ENCODE measurements at places on chromosomes 3 and 15.
A peak's percentile ranks its signal among the peaks of the same experiment; 100 is the strongest.

DNA sequence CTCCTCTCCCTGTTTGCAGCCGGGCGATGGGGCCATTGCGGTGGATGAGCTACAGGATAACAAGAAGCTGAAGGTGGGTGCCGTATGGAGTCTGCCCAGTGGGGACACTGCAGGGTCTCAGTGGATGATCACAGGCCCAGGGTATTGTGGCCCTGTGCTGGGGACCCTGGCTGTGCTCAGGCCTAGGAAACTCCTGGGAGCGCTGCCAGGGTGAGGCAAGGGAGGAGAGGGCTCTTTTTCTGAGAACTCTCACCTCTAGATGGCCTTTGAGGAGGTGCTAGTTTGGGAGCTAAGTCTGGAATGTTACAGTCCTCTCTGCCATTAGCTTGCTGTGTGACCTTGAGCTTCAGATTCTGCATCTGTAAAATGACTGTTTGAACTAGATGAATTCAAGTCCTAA, 16.4 kb downstream of the SLC24A1 start:
- DNase-seq, result no peak

DNA sequence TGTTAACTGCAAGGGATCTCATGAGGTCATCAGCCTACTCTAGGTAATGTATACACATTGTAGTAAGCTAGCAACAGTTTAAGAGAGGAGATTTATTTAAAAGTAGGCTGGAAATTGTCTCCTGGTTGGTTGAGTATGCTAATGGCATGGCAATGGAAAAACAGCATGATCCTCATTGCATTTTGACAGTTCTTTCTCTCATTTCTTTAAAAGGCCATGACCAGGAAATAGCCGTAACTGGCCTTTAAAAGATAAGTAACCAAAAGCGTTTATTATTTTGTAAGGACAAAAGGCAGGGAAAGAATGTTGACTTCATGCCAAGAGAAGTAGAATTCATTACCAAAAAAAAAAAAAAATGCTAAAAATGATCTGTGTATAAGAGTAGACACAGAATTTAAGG, 310.3 kb downstream of the FGF12 start:
- DNase-seq, result no peak

- no peak for DNase-seq
Observed at GRCh38 chr15:92656089-92656488, 514 bp upstream of the FAM174B start.

DNA sequence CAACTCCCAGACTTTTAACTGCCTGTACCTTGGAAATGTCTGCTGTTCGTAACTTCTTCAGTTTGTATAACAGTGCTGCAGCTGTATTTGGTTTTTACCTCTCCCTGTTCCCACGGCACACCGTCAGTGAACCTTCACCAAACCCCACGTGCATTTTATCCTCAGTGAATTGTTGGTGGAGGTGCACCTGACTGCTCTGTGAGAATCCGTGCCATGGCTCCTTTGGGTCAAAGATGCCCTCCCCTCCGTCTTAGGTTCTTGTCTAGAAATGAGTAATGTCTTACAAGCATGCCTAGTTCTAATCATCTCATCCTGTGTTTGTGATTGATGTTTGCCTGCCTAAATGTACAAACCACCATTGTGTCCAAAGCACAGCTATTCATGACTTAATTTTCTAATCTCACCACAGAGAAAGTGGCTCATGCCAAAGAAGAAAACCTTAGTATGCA, 28.2 kb downstream of the TPM1 start:
- no peak for DNase-seq

DNA sequence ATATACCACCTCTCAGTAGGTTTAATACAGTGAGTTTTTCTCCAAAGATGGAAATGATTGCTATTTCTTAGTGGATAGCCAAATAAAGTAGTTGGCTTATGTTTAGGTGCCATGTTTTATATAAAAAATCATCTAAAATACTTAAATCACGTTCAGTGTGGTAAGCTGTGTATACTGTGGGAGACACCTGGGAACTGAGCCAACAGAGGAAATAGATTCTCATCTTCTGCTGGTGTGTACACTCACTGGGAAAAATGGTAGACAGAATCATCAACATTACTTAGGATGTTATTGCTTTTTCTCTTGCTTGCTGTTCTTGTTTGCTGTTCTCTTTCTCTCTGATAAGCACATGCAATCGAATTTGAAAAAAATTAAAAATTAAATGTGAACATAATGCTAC, 112.6 kb upstream of the MB21D2 start:
- DNase-seq, result no peak

DNA sequence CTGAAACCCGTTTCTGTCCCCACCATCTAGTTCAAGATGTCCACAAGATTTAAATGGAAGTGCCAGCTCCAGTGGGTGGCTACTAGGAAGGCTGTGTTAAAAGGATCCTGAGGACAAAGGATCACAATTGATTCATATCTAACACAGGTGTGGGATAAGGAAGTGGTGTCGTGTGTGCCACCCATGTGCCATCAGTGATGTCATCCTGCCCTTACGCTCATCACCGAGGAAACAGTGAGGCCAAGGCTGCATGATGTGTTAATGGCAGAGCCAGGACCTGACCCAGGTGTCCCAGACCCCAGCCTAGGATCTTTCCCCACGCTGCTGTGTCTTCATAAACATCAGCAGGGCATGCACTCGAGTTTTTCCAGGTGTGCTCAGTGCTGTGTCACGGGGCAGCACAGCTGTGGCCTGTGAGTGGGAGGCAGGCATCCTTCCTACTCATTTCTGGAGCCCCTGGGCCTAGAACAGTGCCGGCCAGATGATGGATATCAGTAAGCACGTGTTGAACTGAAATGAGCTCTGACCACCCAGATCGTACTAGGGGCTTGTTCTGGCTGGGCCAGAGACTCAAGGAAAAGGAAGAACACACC, 10.6 kb upstream of the TGM5 start:
- DNase-seq, result no peak

GRCh38 chr15:62287066-62287857, 122.2 kb upstream of the C2CD4B start:
- DNase-seq, result no peak

DNA sequence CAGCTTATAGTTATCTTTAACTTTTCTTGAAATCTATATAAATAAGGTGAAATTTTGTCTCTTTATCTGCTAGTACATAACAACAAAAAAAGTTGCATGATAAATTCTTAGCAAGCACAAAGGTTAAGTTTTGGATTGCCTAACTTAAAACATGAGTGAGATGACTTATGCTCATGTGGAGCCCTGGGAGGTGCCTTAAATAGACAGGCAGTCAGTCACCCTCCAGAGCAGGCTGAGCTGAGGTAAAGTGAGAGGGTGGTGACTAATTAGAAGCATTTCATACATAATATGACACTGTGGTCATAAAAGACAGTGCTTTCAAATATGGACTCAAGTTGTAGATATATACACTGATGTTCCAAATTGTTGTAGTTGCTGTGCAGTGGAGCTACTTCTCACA, 14.6 kb upstream of the MME start:
- DNase-seq, result no peak

DNA sequence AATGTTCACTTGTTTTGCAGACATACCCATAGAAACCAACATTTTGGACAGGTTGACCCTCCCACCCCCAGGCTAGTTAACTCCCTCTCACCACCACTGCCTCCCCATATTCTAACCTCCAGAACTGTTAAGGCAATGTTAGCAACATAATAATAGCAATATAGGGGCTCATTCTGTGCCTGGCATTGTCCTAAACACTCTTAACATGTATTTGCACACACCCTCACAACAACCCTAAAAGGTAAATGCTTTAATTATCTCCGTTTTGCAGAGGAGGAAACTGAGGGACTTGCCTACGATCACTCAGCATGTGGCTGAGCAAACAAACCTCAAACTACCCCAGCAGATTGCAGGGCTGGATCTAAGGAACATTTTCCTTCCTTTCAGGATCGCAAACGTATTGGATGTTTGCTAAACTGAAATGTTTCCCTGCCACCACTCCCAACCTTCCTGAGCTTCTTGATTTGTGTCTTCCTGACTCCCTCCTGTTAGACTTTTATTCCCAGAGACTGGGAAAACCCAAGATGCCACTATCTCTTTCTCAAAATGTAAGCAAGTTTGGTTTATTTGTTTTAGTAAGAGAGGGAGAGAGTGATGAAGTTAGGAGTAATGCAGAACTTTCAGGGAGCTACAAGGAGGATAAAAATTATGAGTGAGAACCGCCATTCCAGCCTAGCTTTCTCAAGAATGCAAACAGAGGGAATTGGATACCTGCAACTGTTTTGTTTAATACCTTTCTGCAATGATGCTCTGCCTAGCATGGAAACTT, 1.3 kb downstream of the SCG5 start:
- no peak for DNase-seq

DNA sequence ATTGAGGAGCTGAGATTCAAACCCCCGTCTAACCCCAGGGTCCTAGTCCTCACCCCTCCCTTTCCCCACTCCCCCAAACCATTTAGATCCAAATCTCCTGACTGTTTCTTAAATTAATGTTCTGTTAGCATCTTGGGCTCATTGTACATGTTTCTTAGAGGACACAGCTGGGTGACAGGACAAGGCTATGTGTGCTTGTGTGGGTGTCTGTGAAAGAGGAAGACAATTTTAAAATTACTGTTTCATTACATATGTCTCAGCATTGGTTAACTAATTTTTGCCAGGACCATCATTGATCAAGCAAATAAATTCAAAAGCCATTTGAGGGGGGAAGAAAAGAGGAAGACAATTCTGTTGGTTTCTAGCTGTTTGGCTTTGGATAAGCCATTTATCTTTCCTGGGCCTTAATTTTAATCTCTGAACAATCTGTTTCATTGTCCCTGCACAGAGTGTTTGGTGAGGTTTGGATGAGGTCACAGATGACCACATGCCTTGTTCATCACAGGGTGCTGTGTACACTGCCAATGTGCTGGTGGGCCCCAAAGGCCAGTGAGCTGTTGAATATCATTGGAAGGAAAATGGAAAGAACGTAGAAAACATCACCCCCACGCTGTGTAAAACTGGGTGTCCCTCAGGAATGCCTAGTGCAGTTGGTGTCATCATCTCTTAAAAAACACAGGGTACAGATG, 51.9 kb downstream of the RPLP1 start:
- no peak for DNase-seq

DNA sequence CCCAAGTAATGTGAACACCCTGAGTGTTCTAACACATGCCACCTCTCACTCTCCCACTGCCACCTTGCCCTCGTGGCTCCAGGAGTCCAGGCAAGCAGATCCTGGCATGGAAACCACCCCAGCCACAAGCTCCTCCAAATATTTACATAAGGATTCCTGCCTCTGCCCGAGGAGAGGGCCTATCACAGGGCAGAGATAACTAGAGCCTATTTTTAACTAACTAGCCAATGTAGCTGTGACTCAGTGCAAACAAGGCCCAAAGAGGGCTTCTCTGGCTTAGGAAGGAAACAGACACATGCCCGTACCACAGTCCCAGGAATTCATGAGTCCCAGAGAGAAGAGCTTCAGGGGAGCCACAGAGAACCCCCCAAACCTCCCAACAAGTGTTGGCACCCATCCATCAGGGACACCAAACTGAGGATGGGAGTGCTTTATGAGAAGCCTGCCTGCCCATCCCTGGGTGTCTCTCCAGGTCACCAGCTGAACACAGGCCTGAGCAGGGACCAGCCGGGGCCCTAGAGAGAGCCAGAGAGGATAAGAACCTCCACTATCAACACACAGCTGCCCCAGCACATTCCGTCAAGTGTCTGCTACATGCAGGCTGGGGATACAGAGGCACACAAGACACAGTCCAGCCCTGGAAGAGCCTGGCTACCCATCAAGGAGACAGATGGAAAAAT, 9.2 kb downstream of the FYCO1 start:
- DNase-seq, result no peak

DNA sequence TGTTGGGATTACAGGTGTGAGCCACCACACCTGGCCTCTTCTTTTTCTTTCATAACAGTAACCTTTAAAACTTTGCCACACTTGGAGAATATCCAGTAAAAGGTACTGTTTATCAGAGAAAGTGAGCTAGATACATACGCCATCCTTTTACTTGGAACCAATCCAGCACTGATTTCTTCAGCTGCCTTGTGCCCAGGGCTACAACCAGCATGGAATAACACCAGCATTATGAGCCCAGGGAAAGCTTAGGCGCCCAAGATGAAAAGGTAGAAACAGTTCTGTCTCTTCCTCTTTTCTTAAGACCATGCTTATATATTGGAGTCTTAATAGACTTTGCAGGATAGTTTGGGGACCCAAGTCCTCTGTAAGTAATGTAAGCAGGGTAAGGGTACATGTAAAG, 8.4 kb downstream of the SKIC8 start:
- no peak for DNase-seq

GRCh38 chr3:28726840-28727239, 378.2 kb upstream of the AZI2 start:
- DNase-seq, result peak; percentile 10

GRCh38 chr15:76140074-76140464, 80.3 kb downstream of the TMEM266 start:
- DNase-seq, result no peak

DNA sequence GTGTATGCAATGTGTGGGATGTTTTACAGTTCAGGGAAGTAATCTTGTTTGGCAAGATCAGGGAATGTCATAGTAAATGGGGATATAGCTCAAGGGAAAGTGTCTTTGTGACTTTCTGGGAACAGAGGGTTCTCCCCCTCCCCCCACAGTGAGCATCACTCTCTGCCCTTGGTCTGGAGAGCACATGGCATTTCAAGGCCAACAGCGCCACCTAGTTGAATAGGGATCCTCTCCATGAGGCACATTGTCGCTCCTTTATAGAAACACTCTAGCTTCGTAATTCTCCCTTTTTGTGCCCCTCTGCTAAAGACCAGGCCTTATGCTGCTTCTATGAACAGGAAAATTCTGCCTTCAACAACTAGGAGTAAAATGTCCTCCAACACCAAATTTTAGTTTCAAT, 37.1 kb upstream of the ARNT2 start:
- peak; percentile 4 for DNase-seq

DNA sequence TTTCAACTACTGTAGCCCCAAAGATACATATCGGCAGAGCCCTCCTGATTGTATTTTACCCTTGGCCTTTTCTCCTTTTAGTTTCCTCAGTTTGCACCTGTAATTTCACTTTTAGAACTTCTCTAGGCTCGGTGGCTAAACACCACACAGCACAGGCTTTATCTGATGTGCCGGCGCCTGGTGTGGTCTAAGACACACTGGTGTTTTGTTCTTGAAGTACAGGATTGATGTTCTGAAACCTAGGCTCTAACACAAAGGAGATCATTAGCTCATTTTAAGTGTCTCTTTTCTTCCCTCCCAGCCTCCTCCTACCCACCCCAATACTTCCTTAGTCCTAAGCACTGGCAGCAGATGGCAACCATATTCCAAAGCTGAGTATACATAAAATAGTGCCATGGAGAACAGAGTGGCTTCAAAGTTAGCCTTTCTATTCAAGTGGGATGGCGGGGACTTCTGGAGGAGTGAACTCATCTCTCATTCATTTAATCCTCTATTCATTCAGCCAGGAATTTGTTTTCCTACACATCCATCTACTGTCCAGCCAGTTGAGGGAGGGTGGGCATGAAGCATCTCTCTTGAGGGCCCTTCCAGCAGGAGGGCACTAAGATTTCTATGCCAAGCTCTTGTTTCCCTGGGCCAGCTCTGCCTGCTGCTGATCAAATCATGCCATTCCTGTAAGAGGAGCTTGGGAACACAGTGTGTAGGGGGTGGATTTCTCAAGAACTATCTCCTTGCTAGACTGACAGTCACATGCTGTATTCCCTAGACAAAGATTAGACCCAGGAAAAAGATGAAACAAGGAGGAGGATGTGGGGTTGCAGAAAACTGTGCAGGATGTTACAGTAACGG, 71.2 kb downstream of the TIGIT start:
- no peak for DNase-seq

GRCh38 chr3:48194446-48195071, 6.3 kb upstream of the CDC25A start:
- DNase-seq, result no peak
